NCI-H1048 (cell line): ENCODE measurements at places on chromosomes 16 and 17.

- no peak for DNase-seq
These were observed 8.9 kb upstream of the ZNF200 start for GRCh38 chr16:3243882-3244281.

GRCh38 chr17:78680436-78680835 is 101.6 kb downstream of the CYTH1 start:
- no peak for DNase-seq

DNA sequence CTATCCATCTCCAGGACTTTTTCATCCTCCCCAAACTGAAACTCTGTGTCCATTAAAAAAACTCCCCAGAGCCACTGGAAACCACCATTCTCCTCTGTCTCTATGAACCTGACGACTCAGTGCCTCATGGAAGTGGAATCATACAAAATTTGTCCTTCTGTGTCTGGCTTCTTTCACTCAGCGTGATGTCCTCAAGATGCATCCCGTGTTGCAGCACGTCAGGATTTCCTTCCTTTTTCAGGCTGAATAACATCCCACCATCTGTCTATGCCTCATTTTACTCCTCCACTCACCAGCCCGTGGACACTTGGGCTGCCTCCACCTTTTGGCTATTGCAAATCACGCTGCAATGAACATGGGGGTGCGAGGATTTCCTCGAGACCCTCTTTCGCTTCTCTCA is 12.6 kb upstream of the ALDH3A1 start:
- DNase-seq = no peak

- no peak for DNase-seq
These were observed 297 bp upstream of the SLFN13 start for GRCh38 chr17:35448899-35449227.

DNA sequence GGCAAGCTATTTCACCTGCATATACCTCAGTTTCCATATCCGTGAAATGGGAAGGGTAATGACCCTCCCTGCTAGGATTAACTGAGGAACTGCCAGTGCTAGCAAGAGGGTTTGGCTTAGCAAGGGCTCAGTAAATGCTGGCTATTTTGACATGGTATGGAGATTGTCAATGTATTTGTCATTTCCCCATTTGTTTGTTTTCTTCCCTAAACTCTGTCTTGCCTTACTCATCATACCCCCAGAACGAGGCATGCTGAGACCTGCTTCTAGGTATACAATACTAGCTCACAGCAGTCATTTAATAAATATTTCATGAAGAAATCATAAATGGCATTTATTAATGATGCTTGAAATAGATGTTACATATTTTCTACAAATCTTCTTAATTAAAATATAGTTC is 124.0 kb downstream of the DYNLRB2 start:
- no peak for DNase-seq

GRCh38 chr17:17042851-17043460 is 699 bp downstream of the MPRIP start:
- DNase-seq = no peak

GRCh38 chr16:46916980-46917379 is 32.8 kb downstream of the GPT2 start:
- DNase-seq = no peak

- DNase-seq = no peak
These were observed 919 bp downstream of the N4BP1 start for GRCh38 chr16:48608871-48609651.

DNA sequence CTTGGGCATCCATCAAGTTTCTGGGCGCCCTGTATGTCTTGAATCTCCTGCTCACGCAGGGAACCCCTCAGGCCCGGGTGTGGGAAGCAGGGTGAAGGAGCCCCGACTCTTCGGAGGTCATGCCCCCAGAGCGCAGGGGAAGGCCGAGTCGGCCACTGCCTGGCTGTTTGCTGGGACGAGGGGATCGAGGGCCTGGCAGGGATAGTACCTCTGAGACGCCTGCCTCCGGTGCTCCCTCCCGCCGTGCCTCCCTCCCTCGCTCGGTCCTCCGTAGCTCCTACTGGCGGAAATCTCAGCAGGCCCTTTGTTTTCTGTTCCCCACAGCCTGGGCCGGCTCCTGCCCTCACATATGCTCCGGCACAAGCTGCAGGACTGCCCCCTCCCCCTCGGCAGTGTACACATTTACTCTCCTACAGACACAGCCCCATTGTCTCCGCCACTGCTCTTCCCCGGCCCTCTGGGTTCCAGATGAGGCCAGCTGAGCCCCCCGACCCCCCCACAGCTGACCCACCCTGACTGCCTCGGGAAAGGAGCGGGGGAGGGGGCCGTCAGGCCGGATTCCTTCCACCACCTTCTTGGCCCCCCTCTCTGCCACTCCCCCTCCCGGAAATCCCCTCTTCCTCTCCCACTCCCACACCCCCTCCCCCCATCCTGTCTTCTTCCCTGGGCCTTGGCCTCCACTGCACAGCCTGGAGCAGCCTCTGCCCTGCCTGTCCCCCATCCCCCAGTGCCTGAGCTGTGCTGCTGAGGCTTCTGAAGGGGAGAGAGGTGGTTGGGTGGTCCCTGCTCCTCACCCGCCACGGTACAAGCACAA is 1.4 kb downstream of the TRAF4 start:
- DNase-seq = no peak

GRCh38 chr17:27403480-27404005 is 52.7 kb upstream of the KSR1 start:
- no peak for DNase-seq

DNA sequence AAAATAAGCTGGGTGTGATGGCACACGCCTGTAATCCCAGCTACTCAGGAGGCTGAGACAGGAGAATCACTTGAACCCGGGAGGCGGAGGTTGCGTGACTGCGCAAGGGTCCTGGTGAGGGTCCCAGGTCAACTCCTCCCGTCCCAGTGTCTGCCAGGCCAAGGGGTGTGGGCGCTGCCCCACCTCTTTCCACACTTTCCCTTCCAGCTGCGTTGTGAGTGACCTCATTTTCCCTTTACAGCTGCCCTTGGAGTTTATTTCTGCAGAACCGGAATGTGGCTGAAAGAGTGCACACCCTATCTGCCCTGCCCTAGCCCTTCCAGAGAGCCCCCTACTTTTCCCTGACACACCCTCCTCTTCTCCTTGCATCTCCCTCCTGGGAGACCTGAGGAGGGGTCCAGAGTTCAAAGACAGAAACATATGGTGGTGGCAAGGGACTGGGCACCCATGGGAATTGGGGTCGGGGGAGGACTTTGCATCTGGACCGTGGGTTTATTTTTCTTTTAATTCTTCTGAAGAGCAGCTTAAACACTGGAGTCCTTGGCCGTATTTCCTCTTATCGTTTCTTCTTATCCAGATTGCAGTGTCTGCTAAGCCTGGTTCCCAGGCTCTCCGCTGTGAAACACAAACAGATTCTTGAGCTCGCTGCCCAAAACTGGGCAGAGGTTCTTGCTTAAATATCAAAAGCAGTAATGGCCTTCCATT is 20.9 kb downstream of the MRC2 start:
- no peak for DNase-seq

- no peak for DNase-seq
These were observed 1.4 kb upstream of the PAGR1 start for GRCh38 chr16:29814592-29814991.

- DNase-seq = no peak
These were observed 162.5 kb downstream of the ZNF423 start for GRCh38 chr16:49693445-49693844.
